Caudate nucleus (tissue), 63 donors: ENCODE measurements at places on chromosomes 1 and 21.

DNA sequence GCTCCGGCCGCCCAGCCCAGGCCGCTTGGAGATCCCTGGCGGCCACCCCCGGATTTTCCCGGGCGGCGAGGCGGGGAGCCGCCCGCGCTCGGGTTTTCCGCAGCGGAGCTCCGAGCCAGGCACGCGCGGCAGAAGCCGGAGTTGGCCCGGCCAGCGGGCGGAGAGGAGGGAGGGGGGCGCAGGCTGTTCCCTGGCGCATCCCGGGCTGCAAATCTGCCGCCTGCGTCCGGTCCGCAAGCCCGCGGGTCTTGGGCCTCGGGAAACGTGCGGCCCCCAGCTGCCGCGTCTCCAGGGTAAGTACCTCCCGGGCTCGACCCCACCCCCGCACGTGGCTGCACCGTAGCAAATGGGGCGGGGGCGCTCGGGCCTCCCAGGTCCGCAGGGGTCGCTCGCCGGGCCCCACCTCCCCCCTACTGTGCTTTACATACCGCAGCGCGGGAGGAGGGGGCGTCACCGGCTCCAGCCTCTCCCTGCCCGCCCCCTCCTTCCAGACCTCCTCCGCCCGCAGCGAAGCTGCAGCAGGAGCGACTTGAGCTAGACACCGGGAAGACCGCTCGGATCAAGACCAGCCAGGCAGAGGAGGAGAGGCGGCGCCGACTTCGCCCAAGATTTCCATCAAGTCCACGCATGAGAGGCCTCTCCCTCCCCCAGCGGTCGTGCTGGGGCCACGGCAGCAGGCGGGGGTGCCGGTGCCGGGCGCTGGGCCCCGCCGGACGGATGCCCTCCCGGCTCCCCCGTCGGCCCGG is 1.6 kb downstream of the TMEM200B start:
- DNase-seq = no peak

DNA sequence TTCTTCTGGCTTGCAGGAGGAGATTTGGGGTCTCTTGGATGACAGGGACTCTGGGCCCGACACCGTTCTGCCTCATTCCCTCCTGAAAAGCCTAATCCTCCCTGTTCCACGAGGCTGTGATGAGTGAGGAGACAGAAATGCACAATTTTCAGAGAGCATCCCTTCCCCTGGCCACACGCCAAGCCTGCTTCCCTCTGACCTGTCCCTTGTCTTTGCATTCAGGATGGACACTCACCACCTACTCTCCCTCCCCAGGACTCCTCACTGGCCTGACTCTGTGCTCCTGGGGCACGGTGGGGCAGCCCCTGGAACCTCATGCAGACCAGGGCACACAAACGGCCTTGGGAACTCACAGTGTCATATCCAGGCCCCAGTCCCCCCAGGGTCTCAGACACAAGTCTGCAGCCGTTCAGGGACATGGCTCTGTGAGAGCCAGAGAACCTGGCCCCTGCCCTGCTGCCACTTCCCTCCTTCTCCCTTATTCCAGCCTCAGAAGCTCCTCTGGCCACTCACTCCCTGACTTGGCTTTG is 3.5 kb upstream of the PRAMEF12 start:
- DNase-seq = no peak

- DNase-seq = no peak
Observed at GRCh38 chr1:15870421-15870820, 22.9 kb downstream of the SPEN start.

- no peak for DNase-seq
Observed at GRCh38 chr21:21661741-21662140, 663.5 kb downstream of the NCAM2 start.
